ENCODE measurements at places on chromosomes 1 and 21.
A peak's percentile ranks its signal among the peaks of the same experiment; 100 is the strongest.

- DNase-seq: no peak
These were observed 4.1 kb upstream of the AHCYL1 start for GRCh38 chr1:109980324-109981003.

DNA sequence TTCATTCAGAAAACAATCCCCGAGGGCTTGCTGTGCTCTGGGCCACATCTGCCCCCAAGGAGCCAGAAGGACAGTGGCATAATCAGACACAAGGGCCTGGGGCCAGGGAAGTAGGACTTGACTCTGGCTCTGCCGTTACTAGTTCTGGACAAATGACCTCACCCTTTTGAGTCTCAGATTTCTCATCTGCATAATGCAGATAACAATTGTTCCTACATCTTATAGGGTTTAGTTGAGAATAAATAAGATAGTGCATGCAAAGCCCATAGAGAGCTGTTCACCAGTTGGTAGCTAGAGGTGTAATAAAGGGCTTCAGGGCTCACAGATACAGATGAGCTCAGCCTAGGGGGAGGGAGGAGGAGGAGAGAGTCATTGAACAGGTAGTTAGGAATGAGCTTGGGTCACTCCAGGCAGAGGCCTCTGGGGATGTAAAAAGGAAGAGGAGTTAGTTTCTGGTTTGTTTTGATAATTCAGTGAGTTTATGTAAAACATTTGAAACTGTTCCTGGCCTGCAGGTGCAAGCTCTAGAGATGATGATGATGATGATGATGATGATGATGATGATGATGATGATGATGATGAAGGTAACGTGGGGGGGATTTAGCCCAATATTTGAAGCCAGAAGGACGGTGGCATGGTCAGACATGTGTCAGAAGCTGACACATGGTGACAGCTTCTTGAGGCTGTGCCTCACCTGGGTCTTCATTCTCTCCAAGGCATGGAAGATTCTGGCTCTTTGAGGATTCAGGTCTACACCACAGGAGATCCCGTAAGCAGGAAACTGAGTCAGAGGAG is 858 bp downstream of the LACTBL1 start:
- DNase-seq: peak; percentile 15

GRCh38 chr1:58324558-58324957 is 222.0 kb downstream of the OMA1 start:
- no peak for DNase-seq

DNA sequence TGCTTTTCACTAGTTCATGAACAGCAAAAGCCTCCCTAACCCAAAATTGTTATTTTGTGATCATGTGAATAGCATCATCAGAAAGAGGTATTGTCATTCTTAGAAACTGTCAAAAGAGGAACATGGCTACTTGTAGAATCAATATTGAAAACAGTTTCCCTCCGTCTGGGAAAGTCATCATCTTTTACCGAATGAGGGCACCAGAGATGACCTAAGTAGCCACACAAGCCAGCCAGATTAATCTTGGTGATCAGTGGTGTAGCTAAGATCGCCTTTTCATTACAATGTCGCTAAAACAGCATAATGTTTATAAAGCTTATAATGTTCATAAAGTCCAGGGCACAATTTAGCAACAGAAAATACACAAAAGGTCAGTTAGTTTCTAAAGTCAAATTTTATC is 136.1 kb downstream of the SIPA1L2 start:
- no peak for DNase-seq

GRCh38 chr1:96481409-96481808 is 240.2 kb upstream of the PTBP2 start:
- no peak for DNase-seq

DNA sequence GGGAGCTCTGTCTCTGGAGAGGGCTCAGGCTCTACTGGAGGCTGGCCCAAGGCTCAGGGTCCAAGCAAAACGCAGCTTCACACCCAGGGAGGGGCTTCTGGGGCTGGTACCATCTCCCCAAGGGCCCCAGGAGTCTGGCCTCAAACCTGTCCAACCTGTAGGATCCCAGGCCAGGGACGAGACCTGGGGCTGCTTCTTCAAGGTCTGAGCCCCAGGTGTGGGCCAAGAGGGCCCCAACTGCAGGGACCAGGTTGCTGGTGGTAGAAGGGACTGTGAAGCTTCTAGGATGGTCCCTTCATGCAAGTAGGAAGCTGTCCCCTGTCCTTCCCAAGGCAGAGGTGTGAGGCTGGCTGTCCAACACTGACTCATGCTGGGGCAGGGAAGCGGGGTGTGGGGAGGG is 7.8 kb upstream of the MMEL1 start:
- no peak for DNase-seq

DNA sequence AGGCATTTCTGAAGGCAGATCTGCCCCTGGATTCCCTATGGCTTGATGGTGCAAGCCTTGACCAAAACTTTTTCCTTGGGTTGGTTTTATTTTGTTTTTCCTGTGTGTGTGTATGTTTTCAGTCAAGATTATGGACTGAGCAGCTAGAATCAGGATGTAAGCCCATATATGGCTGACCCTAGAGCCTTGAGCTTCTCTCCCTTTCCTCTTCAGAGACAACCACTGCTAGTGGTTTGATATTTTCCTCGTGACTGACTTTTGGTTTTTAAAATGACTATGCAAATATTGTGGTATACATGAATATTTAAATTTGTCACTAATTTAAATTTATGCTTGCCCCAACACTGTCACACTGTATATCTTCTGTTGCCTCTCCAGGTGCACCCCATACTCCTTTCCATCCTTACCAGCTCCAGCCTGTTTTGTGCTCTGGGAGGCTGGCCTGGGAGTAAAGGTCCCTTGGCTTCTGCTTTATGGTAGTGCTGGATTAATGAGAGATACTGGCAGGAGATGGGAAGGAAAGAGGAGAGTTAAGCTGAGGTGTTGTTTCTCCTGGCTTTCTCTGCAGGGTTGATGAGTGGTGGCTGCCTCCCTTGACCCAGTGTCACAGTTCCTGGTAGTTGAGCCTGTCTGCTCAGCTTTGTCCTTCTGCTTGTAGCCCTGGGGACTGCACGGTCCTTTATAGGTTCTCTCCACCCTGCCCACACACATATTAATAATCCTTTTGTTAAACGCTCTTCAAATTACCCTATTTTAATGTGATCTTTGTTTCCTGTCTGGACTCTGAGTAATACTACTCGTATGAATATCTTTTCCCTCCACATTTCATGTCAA is 44.4 kb downstream of the RWDD3 start:
- no peak for DNase-seq

DNA sequence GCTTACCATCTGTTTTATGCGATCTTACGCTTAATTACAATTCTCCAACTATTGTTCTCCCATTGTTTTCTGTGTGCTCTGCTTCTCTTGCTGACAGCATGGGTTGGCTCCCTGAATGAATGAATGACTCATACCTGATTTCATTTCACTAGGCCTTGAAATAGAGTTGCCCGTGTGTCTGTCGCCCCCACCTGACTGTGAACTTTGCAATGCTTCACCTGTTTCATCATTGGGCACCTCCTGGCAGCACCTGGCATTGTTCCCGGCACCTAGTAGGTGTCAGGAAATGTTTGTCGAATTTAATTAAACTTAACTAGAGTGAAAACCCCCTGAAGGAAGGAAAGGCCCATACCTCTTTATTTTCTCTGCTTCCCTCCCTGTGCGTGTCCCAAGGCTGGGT is 120.5 kb upstream of the KLHDC7A start:
- no peak for DNase-seq

DNA sequence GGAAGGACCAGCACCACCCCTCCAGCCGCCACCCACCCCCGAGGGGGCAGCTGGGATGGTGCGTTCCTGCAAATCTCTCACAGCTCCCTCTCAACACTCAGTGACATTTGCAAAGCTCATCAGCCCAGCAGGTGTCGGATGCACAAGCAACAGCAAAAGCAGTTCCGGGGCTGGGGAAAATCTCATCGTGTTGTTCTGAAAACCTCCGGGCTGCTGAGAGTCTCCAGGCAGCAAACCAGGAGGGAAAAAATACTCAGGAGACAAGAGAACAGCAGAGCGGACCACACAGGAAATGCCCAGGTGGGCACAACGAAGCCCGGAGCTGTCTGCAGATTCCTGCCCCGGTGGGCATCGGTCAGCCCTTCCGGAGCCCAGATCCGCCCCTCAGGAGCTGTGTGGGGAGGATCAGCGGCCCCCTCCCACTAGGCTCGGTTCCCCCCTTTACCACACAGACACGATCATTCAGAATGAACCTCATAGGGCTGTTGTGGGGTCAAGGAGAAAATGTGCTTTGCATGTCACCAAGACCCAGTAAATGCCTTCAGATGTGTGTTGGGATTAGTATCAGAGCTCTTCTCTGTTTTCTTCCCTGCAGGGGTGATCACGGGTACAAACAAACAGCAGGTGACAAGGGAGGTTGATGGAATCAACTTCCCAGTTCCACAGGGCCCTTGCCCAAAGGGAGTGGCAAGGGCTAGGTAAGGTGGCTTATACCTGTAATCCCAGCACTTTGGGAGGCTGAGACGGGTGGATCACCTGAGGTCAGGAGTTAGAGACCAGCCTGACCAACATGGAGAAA is 127.0 kb upstream of the TIAM1 start:
- no peak for DNase-seq

GRCh38 chr1:87450615-87451209 is 122.0 kb downstream of the LMO4 start:
- DNase-seq: no peak

- DNase-seq: no peak
These were observed 64.5 kb upstream of the CHRM3 start for GRCh38 chr1:239321877-239322276.

DNA sequence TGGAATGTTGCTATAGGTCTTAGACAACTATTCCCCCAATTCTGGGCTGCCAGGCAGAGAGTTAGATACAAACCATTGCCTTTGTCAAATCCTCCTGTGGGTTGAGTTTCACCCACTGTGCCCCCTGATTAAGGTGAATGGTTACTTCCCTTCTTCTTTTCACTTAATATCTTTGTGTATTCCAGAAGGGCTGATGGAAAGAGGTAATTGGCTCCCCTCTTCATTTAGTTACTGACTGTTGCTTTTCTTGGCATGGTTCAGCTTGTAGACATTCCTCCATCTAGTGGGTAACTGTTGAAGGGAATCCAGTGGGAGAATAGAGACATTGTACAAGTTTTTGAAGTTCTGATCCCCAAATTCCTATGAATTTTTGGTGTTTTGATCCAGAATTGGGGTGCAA is 43.8 kb upstream of the MACF1 start:
- no peak for DNase-seq

GRCh38 chr1:234755449-234755863 is 145.5 kb upstream of the IRF2BP2 start:
- DNase-seq: peak; percentile 93

- DNase-seq: no peak
These were observed 442.6 kb downstream of the PRDM2 start for GRCh38 chr1:14142397-14143100.

DNA sequence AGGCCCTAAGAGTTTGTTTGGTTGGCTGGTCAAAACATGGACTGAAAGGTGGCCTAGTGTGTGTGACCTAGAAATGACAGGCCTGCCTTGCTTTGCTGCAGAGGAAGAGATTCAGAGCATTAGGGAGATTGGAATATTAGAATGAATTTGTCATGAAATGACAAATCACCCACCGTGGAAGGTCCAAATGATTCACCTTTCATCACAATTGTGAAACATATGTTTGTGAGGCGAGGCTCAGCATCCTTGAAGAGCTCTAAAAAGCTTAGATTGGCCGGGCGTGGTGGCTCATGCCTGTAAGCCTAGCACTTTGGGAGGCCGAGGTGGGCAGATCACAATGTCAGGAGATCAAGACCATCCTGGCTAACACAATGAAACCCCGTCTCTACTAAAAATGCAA is 5.5 kb downstream of the LCE1B start:
- no peak for DNase-seq

GRCh38 chr1:118692143-118692542 is 296.0 kb downstream of the TBX15 start:
- DNase-seq: no peak
